ENCODE measurements at places on chromosomes 5 and 9.
A peak's percentile ranks its signal among the peaks of the same experiment; 100 is the strongest.

DNA sequence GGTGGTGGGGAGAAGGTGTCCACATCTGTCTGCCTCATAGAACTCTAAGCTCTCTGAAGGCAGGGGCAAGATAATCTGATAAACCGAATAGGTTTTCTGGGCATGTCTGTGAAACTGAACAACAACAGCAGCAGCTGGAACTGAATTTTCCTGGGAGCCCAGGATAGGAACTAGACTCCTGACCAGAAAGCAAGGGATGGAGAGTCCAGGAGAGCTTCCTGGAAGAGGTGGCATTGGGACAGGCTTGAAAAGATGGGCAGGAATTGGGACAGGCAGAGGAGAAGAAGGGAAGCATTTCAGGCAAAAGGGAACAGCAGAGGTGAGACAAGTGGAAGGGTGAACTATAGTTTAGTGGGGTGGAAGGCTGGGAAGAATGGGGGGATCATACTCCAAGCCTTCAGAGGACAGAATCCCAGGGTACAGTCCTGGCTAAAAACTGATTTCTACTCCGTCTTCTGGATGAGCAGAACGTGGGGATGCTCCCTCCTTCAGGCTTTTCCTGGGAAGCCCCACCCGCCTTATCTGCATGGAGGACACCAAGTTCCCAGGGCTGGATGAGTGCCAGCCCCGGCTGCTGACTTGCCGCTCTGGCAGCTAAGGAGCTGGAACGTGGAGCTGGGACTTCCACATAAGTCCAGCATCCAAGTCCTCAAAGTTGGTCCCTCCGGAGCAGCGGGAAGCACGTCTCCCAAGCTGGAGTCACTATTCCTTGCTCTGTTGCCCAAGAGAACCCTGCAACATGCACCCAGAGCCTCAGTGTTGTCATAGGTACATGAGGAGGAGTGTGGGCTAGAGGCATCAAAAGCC is 13.9 kb upstream of the KIF12 start:
- no peak for DNase-seq

- DNase-seq = no peak
Observed at GRCh38 chr5:126954981-126955380, 75.4 kb downstream of the MARCHF3 start.

GRCh38 chr5:147658293-147658932 is 124.1 kb downstream of the JAKMIP2 start:
- DNase-seq = no peak

DNA sequence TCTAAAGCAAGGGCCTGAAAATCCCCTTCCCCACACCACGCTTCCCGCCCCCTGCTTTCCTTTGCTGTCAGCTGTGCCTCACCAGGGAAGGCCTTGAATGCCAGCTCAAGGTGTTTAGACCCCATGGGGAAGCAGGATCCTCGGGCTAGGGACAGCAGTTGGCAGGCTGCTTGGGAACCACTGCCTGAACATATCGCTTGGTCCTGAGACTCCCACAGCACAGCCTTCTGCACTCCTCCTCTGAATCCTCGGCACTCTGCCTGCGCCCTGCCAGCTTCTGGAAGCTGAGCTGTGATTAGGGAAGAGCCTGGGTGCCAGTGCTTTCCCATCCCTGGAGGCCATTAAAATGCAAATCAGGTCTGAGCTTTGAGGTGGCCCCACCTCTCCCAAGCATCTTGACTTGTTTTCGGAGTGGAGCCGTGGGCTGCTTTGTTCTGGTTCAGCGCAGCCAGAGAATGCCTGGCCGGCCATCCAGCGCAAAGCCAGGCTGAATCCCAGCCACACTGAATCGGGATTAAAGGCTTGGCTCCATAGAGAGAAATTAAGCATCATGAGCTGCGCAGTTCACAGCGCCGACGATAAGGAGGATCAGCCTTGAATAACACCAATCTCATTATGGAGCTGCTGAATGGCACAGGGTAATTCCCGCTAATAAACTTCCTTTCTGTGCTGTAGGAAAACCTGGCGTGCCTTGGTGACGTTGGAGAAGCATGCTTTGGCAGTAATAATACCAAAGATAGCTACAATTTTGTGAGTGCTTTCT is 40.0 kb downstream of the AMBP start:
- DNase-seq = no peak

DNA sequence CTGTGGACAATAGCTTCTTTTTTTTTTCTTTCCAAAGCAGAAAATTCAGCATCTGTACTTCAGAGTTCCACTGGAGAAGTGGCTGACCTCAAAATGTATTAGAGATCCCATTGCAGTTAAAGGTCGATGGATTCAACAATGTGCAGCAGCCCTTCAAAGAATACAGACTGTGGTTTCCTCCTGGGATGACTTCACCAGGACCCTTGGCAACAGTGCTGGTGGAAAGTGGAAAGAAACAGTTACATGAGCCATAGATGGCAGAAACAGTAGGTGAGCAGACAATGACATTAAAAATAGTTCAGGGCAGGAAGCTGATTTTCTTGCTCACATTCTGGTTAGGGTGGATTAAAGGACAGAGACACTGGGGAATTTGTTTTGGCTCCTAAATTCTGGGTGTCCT is 62.4 kb downstream of the SLC28A3 start:
- no peak for DNase-seq

DNA sequence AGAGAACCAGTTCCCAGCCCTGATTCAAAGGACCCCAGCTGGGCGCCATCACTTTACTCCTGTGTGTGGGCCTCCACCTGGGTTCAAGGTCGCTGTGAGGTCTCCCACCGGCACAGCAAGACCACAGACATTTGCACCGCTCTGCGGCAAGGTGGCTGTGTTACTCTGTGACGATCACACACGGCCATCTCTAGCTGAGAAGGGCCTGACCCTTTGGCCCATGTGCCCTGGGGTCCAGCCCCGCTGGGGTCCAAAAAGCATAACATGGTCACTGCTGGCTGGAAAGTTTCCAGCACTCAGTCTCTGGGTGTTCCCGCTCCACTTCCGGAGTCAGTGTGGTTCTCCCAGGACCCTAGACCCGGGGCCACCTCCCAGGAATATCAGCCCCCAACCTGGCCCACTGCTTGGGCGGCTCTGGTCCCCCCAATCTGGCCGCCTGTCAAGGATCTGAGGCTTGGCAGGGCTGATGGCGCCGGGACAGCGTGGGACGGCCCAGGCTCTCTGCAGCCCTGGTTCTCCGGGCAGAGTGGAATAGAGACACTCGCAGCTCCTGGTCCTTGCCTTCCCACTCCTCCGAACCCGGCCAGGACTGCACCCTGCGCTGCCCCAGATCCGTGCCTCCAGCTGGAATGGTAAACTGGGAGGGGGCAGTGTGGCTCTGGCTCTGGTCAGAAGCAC is 3.9 kb upstream of the LMX1B start:
- DNase-seq = no peak

DNA sequence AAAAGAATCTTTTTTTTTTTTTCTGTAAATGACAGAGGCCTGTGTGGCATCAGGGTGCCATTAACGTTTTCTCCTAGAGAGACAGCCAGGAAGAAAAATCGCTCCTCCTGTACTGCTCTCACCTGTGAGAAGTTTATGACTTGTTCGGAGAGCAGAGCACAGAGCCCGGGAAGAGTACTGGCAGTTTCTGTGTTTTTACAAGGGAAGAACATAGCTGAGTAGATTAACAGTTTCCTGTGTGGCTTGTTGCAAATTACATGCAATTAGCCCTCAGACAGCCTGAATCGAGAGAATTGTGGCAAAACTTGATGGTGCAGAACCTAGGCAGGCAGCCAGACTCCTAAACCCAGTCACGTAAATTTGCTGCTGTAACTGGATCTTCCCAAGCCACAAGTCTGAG is 32.1 kb downstream of the PRKACG start:
- no peak for DNase-seq

DNA sequence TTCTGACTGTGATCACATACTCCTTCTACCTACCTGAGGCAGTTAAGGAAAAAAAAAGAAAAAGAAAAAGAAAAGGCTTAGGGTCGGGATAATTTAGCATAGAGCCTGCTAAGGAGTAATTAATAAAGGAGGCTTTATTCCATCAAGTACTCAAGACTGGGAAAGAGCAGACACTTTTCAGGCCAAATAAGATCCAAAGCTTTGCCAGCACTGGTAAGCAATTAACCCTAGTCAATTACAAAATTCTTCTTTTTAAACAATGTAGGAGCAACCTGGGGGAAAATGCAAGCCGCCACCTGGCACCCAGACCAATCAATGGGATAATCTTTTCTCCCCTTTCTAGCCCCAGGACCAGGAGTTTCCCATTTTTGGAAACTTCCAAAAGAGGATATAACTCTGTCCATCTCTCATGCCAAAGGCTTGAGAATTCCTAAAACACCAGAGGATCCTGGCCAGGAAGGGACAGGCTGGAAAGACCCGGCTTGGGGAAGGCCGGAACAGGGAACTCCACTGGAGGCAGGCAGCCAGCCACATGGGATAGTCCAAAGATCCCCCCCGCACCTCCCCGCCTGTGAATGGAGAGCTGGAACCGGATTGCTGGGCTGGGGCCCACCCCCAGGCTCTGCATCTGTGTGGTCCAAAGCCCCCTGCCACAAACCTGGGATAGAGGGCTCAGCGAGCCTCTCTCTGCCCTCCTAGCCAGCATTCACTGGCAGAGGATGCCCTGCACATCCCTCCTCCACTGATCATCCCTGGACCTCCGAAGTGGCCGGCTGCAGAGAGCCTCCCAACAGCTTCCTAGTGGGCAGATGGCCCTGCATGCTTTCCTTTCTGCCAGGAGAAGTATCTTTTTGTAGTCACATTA is 117.8 kb downstream of the ZNF354C start:
- no peak for DNase-seq

DNA sequence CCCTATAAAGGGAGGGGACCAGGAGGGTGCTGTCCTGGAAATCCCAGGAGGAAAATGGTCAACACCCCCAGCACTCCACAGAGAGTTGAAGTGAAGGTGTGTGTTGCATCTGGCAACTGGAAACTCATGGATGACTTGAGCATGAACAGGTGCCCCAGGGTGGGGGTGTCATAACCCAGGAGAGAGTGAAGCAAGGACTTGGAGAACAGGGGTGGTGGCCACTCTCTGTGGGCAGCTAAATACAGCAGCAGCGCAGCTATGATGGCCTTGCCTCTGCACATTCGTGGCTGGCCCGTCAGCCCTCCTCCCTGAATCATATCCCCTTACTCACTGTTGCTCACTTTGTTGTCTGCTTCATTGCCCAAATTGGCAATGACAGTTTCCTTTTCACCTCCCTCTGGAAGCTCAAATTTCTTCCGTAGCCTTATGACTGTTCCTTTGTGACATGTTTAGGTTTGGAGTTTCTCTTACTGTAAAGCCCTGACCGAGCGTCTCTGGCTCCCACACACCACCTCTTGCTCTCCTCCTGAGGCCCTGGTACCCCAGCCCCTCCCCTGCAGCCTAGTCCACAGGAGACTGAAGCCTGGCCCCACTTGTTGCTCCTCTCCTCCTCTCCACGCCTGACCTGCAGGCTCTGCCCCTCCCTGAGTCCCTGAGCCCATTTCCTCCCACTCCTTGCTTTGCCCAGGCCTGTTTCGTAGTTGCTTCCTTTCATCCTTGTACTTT is 185.8 kb downstream of the CD180 start:
- no peak for DNase-seq

- no peak for DNase-seq
Observed at GRCh38 chr5:40378396-40379177, 301.1 kb upstream of the PTGER4 start.

DNA sequence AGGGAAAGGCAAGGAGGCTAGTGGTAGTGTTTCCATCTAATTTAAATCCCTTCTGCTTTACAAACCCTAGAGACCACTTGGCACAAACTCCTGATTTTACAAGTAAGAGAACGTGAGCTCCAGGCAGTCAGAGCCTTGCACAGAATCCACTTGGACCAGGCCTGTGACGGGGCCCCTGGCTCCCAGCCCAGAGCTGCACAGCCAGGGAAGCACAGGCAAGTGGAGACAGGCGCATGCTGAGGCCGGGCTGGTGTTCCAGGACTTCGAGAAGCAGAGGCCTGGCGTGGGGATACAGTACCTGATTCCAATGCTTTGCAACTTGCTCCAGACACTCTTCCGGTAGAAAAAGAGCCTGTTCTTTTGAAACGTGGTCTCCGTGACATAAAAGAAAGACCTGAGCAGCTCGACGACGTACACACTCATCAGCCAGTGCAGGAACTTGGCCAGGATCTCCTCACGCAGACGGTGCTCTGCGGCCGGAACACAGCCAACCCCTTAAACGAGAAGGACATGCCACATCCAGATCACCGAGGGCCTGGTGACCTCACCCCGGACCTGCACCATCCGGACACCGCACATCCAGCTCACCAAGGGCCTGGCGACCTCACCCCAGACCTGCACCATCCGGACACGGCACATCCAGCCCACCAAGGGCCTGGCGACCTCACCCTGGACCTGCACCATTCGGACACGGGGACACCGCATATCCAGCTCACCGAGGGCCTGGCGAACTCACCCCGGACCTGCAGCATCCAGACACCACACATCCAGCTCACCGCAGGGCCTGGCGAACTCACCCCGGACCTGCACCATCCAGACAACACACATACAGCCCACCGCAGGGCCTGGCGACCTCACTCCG is 12.5 kb downstream of the TERT start:
- no peak for DNase-seq

GRCh38 chr5:179316982-179317381 is 28.3 kb downstream of the ADAMTS2 start:
- no peak for DNase-seq

DNA sequence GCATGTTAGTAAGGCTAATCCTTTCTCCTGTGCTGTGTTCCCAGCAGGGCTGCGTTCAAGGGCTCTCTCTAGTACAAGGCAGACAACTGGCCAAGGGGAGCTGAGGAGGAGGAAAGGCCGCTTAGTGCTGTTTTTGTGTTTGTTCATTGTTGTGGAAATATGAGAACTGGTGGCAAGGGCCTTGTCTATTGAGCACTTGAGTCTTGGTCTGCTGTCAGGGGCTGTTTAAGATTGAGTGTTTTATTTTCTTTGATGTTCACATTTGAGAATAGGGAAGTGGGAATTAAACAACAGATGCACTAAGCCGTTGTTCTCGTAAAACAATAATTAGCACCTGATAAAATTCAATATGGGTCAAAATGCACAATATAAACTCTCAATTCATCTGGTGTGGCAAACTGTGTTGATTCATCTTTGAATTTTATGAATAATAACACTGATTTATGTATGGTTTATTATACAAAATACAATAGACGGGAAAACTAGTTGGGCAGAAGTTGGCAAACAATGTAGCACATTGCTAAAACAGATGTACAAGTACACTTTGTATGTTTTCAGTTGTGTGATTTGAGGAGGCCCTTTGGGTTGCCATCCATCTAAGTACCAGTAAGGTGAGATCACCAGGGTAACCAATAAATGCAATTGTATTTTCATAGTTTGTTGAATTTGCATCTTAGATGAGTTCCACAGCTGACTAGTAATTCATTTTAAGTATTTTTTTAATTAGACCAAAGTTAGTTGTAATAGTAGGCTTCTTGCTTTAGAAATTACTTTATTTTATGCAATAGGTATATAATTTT is 97.6 kb upstream of the GRHPR start:
- peak; percentile 62 for DNase-seq

DNA sequence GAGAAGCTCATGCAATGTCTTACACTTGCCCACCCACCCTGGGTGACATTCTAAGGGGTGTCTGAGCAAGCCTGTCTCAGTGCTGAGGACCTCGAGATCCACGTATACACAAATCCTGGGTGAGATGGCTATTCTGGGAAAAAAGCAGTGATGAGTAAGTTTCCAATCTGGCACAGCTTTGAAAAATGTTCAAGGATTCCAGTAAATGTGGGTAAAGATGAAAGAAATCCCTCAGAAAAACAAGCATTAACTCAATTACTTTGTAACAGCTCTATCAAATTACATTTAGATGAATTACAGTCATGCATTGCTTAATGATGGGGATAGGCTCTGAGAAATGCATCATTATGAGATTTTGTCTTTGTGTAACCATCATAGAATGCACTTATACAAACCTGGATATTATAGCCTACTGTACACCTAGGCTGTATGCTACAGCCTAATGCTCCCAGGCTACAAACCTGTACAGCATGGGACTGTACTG is 26.9 kb downstream of the GOLM1 start:
- DNase-seq = no peak

GRCh38 chr5:97019435-97020117 is 83.7 kb downstream of the LNPEP start:
- no peak for DNase-seq

Data from NCI-H2107 (cell line).